Renal pelvis (tissue), 12 donors: ENCODE measurements at places on chromosomes 11 and 22. TPM values are rescaled to one million over a fixed set of nuclear protein-coding genes. Genes with fewer than 3 reads are reported as not detected.

DNA sequence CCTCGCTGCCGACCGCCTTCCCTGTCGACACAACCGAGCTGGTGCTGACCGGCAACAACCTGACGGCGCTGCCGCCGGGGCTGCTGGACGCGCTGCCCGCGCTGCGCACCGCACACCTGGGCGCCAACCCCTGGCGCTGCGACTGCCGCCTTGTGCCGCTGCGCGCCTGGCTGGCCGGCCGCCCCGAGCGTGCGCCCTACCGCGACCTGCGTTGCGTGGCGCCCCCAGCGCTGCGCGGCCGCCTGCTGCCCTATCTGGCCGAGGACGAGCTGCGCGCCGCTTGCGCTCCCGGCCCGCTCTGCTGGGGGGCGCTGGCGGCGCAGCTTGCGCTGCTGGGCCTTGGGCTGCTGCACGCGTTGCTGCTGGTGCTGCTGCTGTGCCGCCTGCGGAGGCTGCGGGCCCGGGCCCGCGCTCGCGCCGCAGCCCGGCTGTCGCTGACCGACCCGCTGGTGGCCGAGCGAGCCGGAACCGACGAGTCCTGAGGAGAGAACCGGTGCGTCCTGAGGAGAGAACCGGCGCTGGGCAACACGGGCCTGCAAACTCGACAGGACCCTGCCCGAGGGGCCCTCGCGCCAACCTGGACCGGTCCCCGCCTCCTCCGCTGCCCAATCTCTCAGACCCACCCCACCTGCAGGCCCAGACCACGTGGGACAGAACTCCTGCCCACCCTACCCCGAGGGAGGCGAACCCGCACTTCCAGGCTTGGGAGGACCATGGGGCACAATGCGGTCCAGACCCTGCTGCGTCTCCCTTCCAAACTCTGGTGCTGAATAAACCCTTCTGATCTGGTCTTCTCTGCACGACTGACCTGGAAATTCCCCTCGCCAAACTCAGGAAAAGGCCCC lies 866 bp downstream of the GP1BB start:
- no peak for DNase-seq

DNA sequence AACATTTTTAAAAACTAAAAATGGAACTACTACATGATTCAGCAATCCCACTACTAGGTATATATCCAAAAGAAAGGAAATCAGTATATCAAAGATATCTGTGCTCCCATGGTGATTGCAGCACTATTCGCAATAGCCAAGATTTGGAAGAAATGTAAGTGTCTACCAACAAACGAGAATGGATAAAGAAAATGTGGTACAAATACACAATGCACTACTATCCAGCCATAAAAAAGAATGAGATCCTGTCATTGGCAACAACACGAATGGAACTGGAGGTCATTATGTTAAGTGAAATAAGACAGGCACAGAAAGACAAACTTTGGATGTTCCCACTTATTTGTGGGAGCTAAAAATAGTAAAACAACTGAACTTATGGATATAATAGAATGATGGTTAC lies 575.9 kb upstream of the CCDC90B start:
- DNase-seq = no peak

The DBX1 gene
- not detected for polyA plus RNA-seq

The HTR3A gene
- polyA plus RNA-seq = 0.11 TPM

DNA sequence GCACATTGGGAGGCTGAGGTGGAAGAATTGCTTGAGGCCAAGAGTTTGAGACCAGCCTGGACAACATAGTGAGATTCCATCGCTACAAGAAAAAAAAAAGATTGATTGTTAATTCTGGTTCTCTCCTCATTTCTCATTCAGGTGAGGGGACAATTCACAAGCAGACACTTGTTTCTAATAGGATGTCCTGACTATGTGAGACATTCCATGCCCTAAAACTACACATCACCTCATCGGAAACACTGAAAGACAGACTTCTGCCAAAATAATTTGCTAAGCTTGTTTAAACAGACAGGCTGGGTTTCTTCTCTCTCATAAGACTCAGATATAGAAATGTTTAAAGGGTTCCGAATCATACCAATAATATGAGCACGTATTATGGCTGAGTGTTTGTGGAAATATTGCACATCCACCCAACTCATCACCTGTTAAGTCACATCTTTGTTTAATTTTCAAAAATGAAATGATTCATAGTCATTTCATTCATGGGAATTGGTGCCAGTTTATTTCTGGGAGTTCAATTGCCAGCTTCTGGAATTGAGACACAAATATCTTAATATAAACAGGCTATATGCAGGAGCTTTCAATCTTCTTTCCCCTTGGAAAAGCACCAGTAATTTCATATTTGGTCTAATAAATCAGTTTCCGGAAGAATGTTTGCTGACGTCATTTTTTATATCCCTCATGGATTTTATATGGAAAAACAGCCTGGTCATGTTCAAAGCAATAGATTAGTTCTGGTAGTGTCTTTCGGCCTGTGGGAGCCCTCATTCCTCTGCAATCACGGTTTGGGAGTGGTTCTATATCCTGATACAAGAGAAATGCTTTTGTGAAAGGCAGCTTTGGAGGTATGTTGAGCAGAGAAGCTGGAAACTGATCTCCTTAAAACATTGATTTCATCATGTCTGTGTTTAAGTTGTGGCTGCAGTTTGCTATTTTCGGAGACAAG lies 87.0 kb downstream of the BDNF start:
- no peak for DNase-seq

GRCh38 chr11:15339302-15339701 lies 224.6 kb downstream of the INSC start:
- DNase-seq = no peak

The ADSL gene
- polyA plus RNA-seq = 117 TPM

GRCh38 chr22:48802576-48802975 lies 1025.1 kb downstream of the BRD1 start:
- no peak for DNase-seq

The RAB3IL1 gene
- 27.1 TPM for polyA plus RNA-seq

GRCh38 chr11:87284306-87284705 lies 246.6 kb downstream of the TMEM135 start:
- DNase-seq = no peak

GRCh38 chr11:76700177-76701100 lies 29.9 kb upstream of the LRRC32 start:
- DNase-seq = peak; percentile 73

GRCh38 chr22:46136486-46137217 lies 13.7 kb upstream of the PPARA start:
- no peak for DNase-seq

The STT3A gene
- polyA plus RNA-seq = 217 TPM

The KDM4D gene
- polyA plus RNA-seq = 2.5 TPM

The RGL4 gene
- 3.9 TPM for polyA plus RNA-seq

The MS4A15 gene
- polyA plus RNA-seq = not detected

The SH3BP1 gene
- polyA plus RNA-seq = 19.7 TPM

The APOL1 gene
- 9.3 TPM for polyA plus RNA-seq

The SCO2 gene
- 5.4 TPM for polyA plus RNA-seq

- no peak for DNase-seq
Observed at GRCh38 chr11:124536520-124536919, 6.9 kb downstream of the OR8B12 start.

The RTN3 gene
- 160 TPM for polyA plus RNA-seq

- no peak for DNase-seq
Observed at GRCh38 chr11:102662607-102663006, 37.5 kb upstream of the MMP20 start.

GRCh38 chr11:10352921-10353550 lies 48.2 kb downstream of the ADM start:
- no peak for DNase-seq

GRCh38 chr22:30016596-30016995 lies 63.7 kb upstream of the HORMAD2 start:
- DNase-seq = no peak

DNA sequence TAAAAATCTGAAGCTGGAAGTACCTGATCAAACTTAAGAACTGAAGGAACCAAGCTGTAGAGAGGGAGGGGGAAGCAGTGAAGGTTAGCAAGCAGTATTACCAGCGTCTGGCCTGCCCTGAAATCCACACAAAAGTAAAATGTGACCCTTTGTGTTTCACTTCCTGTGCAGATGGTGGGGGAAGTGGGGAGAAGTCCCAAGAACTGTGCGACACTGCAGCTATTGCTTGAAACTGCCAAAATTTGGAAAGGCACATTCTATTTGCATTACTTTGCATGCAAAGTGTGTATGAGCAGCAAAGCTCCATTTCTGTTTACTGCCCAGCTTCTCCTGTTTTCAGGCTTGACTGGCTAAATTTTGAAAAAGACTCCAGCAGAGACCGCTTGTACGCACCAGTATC lies 72.1 kb upstream of the BMAL1 start:
- DNase-seq = no peak

GRCh38 chr22:35538801-35539321 lies 1.8 kb upstream of the RASD2 start:
- DNase-seq = no peak

DNA sequence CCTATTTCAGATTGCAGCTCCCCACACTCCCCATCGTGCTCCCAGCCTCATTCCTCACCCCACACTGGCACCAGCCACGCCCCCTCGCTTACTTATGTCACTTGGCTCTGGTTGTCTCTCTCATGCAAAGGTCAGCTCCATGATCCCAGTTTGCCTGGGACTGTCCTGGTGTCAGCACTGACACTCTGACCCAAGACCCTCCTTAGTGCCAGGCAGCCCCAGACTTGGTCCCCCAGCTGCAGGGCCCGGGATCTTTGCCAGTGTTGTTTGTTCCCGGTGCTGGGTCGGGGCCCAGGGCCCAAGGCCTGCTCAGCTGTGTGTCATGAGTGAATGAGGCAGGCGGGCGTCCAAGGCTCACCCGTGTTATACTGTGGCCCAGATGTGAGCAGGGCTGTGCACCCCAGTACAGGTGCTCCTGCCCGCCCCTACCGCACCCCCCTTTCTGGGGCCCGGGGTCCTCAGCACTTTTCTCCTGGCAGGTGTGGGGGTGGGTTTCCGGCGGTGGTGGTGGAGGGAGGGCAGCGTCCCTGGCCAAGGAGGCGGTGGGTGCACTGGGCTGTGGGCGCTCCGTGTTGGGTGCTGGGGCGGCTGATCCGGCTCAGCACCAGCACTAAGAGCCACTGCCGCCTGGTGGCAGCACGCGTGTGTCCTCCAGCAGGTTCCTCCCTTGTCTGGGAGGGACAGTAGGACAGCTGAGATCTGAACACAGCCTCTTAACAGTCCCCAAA lies 19.5 kb downstream of the IL17REL start:
- no peak for DNase-seq

DNA sequence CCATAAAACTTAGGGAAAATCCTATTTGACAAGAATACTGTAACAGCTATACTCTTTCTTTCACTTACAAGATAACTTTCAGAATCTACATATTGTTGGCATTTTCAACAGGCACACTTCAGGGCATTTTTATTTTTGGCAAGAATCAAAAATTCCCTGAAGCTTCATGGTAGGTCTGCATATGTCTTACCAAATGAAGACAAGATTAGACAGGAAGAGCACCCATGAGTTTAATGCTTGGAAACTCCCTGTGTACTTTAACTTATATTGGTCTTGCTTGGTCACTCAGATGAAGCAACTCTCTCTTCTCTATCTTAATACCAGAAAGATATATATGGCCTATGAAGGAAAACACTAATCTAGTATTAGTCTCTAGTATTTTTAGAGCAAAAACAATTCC lies 137.7 kb downstream of the ATG16L2 start:
- DNase-seq = no peak

DNA sequence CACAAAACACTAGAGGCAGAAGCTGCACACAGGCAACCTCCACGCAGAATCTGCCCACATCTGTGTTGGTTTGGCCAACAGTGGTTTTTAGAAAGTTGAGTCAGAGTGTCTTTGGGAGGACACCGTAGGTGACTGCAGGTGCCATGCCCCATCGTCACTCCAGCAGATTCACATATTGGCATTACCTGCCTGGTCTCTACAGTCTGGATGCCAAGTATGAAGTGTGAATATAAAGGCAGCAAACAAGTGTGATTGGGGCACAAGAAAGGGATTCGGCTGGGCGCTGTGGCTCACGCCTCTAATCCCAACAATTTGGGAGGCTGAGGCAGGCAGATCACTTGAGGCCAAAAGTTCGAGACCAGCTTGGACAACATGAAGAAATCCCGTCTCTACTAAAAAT lies 11.0 kb upstream of the FXYD2 start:
- no peak for DNase-seq

DNA sequence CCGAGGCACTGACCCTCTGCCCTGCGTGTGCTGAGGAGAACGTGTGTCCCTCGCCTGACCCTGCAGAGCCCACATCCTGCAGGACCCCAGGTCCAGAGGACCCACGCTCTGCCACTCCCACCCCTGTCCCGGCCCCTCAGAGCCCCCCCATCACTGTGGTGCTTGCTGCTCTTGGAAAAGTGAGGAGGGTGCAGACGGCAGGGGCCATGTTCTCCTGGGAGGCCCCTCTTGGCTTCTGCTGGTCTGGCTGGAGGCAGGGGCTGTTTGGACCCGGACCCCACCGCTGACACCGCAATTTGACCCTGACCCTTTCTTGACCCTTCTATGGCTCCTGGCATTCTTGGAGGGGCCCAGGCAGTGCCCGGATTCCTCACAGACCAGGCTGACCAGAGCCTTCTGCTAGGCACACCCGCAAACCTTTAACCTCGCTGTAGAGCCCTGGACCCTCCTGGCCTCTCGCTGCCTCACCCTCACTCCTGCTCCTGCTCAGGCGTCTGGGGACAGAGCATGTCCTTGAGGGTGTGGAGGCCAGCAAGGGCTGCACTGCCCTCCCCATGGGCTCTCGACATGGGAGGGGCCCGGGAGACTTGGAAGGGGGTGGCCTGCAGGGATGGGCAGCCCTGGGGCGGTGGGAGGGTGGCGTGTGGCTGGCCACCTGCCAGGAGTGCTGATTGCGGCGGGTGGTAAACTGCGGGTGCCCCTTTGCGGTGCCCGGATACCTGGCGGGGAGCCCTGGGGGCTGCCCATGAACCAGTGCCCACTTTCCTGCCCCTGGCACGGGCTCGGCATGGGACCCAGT lies 37.0 kb upstream of the MUC5AC start:
- no peak for DNase-seq

GRCh38 chr22:35752863-35753189 lies 35.2 kb downstream of the APOL5 start:
- no peak for DNase-seq

GRCh38 chr11:116500947-116501602 lies 271.7 kb downstream of the BUD13 start:
- no peak for DNase-seq

GRCh38 chr11:101914738-101915426 lies at the start of gene CEP126:
Gene CEP126 (plus strand): TSS chr11:101915010. CDS start chr11:101915285, 275 bp downstream.
- DNase-seq = peak; percentile 93
